Activated CD4-positive, alpha-beta T cell treated with anti-CD3 and anti-CD28 coated beads, Interleukin-2, amount 50 U/mL, for 4 hours (primary cell): ENCODE measurements at places on chromosomes 2 and 18.

DNA sequence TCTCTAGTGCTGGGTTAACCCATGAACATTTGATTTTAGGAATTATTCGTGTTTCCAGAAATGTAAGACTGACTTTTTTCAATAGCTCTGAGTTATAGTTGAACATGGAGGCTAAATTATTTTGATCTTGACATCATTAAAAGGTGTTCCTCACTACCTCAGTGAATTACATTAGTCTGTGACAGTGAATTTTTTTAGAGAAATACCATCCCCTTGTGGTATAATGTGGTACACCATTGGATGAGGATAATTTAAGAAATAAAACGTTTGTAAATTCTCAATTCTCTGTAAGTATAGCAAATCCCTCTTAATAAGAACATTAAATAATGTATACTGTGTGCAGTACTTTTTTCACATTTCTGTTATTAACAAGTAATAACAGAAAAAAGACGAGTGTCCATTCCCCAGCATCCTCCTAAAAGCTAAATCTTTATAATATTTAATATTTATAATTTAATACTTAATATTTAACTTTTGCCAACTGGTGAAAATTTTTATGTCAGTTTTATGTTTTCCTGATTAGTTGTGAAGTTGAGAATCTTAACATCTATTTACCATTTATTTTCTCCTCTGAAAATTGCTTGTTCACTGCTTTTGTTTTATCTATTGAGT, 70.3 kb upstream of the CWC22 start:
- no peak for DNase-seq

DNA sequence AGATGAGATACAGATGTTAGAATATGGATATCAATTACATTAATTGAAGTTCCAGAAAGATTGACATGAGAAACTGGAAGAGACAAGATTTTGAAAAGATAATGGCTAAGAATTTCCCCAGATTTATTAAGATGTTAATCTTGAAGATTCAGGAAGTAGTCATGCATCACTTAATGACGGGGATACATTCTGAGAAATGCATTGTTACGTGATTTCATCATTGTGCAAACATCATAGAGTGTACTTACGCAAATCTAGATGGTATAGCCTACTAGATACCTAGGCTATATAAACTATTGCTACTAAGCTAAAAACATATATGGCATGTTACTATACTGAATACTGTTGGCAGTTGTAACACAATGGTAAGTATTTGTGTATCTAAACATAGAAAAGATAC, 6.8 kb upstream of the CHMP3 start:
- no peak for DNase-seq

- no peak for DNase-seq
Observed at GRCh38 chr2:84041506-84041905, 417.6 kb downstream of the SUCLG1 start.

- no peak for DNase-seq
Observed at GRCh38 chr2:240597419-240598181, 11.1 kb downstream of the CAPN10 start.

DNA sequence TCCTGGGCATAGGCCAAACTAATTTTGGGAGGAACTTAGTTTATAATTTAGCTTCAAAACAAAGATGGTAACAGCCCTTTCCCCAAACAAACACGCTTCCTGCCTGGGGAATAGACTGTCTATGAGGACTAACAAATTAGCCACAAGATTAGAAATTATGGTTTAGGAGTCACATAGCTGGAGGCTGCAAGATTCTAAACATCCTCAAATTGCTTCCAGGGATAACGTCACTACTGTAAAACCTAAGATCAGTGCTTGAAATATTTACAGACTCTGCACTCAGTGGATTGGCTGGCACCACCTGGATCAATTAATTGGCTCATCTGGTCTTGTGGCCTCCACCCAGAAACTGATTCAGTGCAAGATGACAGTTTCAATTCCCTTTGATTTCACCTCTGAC, 118.0 kb upstream of the TACR1 start:
- DNase-seq = no peak

DNA sequence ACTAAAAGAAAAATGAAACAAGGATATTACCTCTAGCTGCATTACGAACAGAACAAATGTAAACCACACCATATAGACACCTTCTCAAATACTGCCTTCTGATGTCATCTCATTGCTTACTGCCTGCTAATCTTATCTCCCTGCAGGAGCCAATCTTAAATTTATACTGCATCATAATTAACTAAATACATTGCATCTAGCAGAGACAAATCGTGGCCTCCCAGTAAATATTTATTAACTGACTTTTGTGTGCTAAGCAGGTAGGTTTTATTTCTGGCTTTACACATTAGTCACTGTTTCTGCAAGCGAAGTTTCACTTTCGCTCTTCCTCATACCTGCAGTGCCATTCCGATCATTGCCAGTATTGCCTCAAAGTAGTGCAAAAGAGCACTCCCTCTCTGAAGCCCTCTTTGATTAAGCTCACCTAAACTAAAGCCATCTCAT, 67.5 kb downstream of the SPATS2L start:
- DNase-seq = peak; percentile 15

DNA sequence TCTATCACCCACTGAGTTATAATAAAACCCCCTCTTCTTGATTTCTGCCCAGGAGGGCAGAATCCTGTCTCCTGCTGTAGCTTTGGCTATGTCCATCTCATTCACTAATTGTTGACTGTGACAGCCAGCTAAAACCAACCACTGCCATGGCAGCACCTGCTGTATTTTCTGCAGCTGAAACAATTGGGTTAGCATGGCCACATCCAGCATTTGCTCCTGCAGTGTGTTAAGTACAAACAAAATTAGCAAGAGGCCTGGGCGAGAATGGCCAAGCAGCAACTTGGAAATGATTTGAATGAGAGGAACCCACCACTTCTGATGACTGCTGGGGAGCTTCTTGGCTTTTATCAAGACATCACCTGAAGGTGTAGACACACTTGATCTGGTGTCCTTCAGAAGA, 89.4 kb upstream of the LRRTM1 start:
- no peak for DNase-seq
